ENCODE measurements at places on chromosomes 1 and 21.

GRCh38 chr1:56380531-56380930, 198.8 kb downstream of the PLPP3 start:
- DNase-seq, result no peak

GRCh38 chr1:192887426-192887825, 78.6 kb downstream of the RGS2 start:
- DNase-seq, result no peak

- DNase-seq, result no peak
Observed at GRCh38 chr1:155424091-155424490, 103.4 kb downstream of the RUSC1 start.

DNA sequence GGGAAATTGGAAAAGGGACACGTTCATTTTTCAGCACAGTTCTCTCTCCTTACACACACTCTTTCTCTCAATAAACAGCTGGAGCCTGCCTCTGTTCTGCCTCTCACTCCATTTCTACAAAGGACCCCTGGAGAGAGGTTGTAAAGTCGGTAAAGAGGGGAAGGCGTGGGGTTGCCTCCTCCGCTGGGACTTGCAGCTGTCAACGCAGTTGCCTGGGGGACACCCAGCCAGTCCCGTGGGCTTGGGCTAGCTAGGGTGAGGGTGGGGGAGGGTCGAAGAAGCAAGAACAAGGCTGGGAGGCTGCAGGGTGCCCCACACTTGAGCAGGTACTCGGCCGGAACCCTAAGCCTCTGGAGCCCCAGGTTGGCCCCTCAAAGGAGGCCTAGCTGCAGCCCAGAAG, 27.6 kb downstream of the C1orf216 start:
- DNase-seq, result no peak

- DNase-seq, result peak; percentile 27
Observed at GRCh38 chr21:45546636-45547544, 4.7 kb upstream of the SLC19A1 start.

GRCh38 chr1:81689531-81689941, 111.2 kb upstream of the ADGRL2 start:
- DNase-seq, result no peak

DNA sequence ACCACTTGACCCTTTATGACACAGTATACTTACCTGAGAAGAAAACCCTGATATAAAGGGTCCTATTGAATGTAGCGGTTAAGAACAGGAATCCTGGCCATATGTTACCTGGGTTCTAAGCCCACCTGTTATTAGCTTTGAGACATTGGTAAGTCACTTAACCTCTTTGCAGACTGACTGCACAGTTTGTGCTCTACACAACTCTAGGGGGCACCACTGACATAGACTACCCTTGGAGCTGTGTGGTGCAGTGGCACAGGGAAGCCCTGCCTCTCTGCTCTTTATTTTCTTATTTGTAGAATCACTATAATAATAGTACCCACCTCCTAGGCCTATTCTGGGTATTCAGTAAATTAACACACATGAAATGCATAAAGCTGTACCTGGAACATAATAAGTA, 165.6 kb downstream of the C1orf94 start:
- no peak for DNase-seq
